ENCODE measurements at places on chromosomes 4 and X.

GRCh38 chrX:123736333-123736921 lies 3.6 kb upstream of the THOC2 start:
- no peak overlapping the region for H3K27ac ChIP-seq
- H3K4me3 ChIP-seq, result no peak overlapping the region
- DNase-seq, result no peak
- no peaks in the 10 kb centered on the region for H3K4me1 ChIP-seq
- no peaks in the 10 kb centered on the region for H3K36me3 ChIP-seq

GRCh38 chrX:37745835-37746217 lies 34.0 kb upstream of the CYBB start:
- H3K27ac ChIP-seq, result no peak overlapping the region
- H3K27me3 ChIP-seq, result no peaks in the 10 kb centered on the region
- DNase-seq, result no peak
- H3K36me3 ChIP-seq, result no peaks in the 10 kb centered on the region
- no peaks in the 10 kb centered on the region for H3K4me1 ChIP-seq
- no peak overlapping the region for H3K4me3 ChIP-seq

GRCh38 chr4:107966903-107967302 lies 22.8 kb upstream of the HADH start:
- no peak for DNase-seq
- no peak overlapping the region for H3K27ac ChIP-seq
- H3K36me3 ChIP-seq, result no peaks in the 10 kb centered on the region
- peaks cover 3% of the 10 kb centered on the region for H3K4me1 ChIP-seq

GRCh38 chrX:107704181-107704580 lies 71.4 kb downstream of the TSC22D3 start:
- H3K27ac ChIP-seq, result no peak overlapping the region
- H3K27me3 ChIP-seq, result no peaks in the 10 kb centered on the region
- no peak for DNase-seq
- no peaks in the 10 kb centered on the region for H3K36me3 ChIP-seq
- no peak overlapping the region for H3K4me3 ChIP-seq
- peaks cover 3% of the 10 kb centered on the region for H3K4me1 ChIP-seq

DNA sequence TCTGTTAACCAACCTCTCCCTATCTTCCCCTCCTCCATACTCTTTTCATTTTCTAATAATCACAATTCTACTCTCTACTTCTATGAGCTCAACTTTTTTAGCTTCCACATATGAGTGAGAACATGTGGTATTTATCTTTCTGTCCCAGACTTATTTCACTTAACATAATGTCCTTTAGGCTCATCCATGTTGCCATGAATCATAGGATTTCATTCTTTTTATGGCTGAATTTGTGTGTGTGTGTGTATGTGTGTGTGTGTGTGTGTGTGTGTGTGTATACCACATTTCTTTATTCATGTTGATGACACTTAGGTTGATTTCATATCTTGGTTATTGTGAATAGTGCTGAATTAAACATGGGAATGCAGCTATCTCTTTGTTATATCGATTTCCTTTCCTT lies 37.4 kb downstream of the RUFY3 start:
- DNase-seq, result no peak
- no peaks in the 10 kb centered on the region for H3K27me3 ChIP-seq
- no peak overlapping the region for H3K27ac ChIP-seq
- peaks cover 13% of the 10 kb centered on the region for H3K36me3 ChIP-seq
- peak overlapping the region; percentile 49 for H3K4me3 ChIP-seq
- H3K4me1 ChIP-seq, result peaks cover 10% of the 10 kb centered on the region
